ENCODE measurements at places on chromosomes 6 and 20.

DNA sequence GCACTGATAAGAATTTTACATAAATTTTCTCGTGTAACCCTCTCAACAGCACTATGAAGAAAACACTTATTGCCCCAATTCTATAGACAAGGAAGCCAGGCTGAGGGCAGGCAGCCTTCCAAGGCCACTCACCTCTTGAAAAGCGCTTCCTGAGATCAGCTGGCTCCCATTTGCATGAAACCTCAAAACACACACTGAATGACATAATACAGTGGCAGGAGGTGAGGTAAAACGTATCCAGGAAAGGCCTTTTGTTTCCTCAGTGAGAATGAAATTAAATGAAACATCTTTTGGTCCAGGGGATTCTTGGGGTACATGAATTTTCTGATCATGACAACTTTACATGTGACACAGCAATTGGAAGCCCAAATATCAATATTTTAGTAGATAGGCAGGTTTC is 112.5 kb downstream of the WDR27 start:
- no peak for DNase-seq

DNA sequence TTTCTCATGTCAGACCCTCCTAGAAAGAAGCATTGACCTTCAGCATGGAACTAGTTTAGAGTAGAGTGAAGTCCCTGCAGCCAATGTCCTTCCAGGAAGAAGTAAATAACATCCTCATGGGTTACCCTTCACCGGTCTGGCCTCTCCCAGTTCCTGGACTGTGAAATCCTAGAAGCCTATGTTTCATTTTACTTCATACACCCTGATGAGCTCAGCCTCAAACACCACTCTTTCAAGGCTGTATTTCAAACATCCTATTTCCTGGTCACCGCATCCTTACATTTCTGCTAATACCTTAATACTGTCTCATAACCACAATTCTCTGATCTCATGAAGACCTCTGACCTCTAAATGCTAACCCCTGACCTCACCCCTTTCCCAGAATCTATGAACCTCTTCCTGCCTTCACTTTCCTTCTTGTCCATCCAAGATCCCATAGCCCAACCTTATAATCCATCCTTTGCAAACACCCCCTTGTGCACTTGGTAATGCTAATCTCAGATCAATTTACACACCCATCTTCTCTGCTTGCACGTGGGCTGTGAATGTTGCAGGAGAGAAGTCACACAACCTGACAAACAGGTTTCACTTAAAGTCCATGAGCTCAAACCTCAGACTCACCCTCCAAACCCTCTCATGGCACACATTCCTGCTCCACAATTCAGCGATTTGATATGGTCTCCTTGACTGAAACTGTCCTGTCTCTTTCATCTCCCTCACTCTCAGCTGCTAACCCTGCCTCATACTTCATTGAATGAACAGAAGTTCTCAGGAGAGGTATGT is 30.2 kb downstream of the SLC2A10 start:
- no peak for DNase-seq

DNA sequence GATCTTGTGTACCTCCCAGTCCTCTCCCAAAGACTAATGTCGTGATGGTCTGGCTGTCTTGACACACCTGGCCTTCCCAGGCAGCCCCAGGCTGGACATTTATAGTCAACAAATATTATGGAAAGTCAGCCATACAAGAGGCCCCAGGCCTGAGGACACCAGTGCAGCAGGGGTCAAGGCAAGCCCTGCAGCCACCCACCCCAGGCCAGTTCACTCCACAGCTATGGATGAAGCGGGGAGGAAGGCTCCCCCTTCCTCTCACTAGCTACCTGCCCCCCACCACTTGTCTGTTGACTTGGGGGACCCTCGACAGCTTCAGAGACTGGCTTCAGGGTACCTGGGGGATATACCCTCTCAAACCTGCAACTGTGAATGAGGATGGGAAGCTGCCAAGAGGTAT is 132.1 kb downstream of the MRPL14 start:
- no peak for DNase-seq

DNA sequence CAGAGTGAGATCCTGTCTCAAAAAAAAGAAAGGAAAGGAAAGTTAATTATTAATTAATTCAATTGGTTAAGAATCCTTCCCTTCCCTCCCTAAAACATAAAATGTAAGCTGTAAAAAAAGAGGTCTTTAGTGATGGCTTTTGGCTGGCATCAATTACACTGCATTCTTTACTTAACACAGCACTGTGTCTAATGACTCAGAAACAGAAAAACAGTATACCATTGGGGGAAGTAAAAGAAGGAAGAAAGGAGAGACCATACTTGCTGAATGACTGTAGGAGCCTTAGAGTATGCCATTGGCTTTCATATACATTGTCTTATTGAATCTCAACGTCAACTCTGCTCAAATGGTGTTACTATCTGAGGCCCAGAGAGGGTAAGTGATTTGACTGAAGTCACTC is 18.3 kb upstream of the CITED2 start:
- DNase-seq: no peak

GRCh38 chr6:142408409-142408808 is 106.6 kb downstream of the ADGRG6 start:
- no peak for DNase-seq

- DNase-seq: no peak
Observed at GRCh38 chr6:69801225-69801624, 4.4 kb upstream of the LMBRD1 start.

DNA sequence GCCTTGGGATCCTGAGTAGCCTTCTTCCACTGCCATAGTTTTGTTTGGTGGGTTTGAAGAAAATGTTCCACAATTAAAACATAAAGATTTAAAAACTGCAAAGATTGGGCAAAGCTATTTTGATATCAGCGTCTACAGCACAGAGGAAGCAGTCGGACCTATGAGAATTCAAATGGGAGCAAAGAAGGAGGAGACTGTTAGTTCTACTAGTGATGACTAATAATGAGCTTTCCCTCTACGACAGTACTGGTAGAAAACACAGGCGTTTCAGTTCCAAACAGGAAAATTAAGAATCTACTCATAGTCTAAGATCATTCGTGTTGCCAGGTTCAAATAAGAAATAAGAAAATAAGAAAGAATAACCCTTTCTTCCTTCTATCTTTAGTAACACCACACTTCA is 121.2 kb downstream of the INSM1 start:
- DNase-seq: no peak

GRCh38 chr6:151385177-151385576 is 6.2 kb downstream of the ZBTB2 start:
- DNase-seq: no peak

DNA sequence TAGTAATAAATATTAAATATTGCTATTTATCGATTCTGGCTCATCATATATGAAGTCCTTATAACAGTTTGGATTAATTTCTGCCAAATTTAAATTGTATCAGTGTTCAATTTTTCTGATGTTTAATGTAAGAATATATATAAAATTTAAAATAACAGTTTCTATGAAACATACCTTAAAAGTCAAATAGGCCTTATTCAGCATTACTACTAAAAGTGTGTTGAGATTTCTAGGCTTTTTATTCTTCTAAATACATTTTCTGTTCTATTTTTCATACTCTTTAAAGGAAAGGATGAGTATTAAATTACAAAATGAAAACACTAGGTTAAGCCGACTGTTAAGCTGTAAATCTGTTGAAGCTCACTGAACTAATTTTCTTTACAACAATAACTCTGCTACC is 13.6 kb downstream of the PERP start:
- no peak for DNase-seq

DNA sequence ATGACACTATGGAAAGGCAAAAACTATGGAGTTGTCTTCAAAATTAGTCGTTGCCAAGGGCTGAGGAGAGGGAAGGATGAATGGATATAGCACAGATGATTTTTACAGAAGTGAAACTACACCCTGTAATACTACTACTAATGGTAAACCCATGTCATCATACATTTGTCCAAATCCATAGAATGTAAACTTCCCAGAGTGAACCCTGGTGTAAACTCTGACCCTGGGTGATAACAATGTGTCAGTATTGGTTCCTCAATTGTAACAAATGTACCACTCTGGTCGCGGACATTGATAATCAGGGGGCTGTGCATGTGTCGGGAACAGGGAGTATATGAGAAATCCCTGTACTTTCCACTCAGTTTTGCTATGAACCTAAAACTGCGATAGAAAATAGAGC is 72.2 kb downstream of the CNBD2 start:
- DNase-seq: no peak

DNA sequence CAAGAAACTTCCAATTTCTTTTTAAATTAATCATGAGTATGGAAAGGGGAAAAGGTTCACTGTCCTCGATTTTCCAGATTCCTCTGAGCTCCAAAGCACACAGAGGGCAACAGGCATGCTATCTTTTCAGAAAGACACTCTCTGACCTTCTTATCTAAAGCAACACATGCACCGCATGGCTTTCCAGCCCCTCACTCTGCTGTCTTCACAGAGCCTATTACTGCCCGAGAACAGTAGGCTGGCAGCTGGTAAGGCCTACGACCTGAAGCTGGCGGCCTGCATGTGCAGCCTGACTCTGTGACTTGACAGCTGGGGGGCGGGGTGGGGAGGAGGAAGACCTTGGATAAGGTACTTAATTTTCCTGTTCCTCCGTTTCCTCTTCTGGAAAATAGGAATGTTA is 86.3 kb downstream of the ELOVL4 start:
- no peak for DNase-seq

GRCh38 chr6:4969609-4970285 is 34.1 kb downstream of the RPP40 start:
- no peak for DNase-seq

DNA sequence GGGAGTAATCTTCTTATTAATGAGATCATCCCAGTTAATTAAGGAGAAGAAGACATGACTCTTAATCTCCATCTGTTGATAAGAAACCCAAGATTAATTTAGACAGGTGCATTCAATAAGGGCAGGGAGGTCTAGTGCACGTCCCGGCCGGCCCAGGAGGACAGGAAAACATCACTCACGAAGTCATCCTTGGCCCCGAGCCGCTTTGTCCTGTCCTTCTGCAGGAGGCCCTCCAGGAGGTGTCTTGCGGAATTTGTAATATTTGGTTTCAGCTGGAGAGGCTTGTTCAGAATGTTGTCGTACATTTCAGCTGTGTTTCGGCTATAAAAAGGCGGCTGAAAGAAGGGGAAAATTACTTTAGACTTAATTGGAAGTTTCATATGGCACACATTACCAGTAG is 118.4 kb upstream of the SLC2A12 start:
- no peak for DNase-seq

- no peak for DNase-seq
Observed at GRCh38 chr6:23003671-23004467, 434.5 kb downstream of the HDGFL1 start.

DNA sequence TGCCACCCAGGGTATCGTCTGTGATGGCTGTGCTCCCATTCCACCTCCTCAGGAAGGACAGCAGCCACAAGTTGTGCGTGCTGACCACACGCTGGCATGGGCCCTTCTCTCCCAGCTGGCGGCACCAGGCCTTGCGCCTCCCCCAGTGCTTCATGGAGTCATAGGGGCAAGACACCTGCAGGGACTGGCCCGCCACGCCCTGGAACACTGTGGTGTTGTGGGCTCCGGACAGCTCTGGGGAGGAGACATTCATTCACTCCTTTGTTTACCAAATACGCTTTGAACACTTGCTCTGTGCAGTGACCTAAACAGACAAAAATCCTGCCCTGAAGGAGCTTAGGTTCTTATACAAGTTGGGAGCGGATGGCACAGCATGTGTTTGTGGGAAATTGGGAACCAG is 1.5 kb downstream of the TREM2 start:
- no peak for DNase-seq

DNA sequence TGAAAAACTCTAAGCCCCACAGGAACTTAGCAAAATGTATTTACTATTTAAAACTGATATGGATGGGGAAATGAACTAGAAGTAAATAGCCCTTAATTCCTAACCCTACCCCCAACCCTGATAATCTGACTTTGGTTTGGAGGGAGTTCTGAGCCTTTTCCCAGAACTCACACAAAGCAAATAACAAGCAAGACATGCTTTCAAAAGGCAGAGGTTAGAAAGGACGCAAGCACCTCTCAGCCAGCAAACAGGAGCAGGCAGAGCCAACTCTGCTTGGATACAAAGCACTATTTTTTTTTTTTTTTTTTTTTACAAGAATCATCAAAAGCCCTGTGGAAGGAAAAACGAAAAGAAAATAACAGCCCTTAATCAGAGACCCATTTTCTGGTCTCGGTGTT is 58.7 kb downstream of the SLC22A23 start:
- DNase-seq: no peak

- no peak for DNase-seq
Observed at GRCh38 chr6:168160506-168161370, 81.7 kb upstream of the FRMD1 start.

- no peak for DNase-seq
Observed at GRCh38 chr6:138563650-138564049, 64.4 kb upstream of the NHSL1 start.

GRCh38 chr20:33474963-33475362 is 14.9 kb upstream of the CBFA2T2 start:
- no peak for DNase-seq

DNA sequence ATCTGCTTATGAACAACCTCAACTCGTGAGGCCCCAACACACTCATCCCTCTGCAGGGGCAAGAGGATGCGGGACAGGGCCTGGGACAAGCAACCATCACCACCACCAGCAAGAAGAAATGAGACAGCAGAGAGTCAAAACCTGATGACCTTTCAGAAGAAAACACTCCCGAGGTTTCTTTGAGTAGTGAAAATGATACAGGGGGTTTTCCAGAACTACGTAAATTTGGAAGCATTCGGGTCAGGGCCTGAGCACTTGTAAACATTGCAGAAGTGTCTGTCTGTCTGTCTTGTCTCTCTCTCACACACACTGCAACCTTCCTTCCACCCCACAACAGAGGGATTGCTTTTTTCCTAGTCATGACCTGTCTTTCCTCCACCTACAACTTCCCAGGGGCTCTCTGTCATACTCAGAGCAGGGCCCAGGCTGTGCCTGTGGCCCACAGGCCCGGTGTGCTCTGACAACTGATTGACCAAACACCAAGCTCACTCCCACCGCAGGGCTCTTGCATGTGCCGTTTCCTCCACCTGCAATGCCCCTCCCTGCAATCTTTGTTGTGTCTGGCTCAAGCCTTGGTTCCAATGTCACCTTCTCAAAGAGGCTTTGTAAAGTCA is 90.9 kb downstream of the BMP7 start:
- DNase-seq: no peak

DNA sequence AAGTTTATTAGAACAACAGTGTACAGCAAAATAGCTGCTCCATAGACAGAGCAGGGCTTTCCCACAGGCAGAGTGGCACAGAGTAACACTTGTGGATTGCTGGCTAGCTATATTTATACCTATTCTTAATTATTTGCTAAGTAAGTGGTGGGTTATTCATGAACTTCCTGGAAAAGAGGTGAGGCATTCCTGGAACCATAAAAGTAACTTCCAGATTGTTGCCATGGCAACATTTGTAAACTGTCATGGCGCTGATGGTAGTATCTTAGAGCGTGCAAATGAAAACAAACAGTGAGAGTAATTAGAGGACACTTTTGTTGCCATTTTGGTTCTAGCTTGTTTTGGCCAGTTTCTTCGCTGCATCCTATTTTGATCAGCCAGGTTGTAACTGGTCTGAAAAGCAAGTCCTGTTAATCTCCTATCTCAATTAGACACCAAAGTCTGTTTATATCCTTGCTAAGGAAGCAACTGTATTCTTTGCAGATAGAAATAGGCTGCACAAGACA is 23.9 kb downstream of the DEFB114 start:
- no peak for DNase-seq

- no peak for DNase-seq
Observed at GRCh38 chr6:122652431-122652830, 42.2 kb downstream of the PKIB start.

- peak; percentile 71 for DNase-seq
Observed at GRCh38 chr6:137389150-137389704, 105.0 kb downstream of the OLIG3 start.

Measured in activated CD8-positive, alpha-beta memory T cell treated with anti-CD3 and anti-CD28 coated beads, Interleukin-2, amount 50 U/mL, for 4 hours (primary cell).